ENCODE measurements at places on chromosomes 16 and 17.

- peak; percentile 79 for DNase-seq
These were observed 24.8 kb upstream of the MRPS23 start for GRCh38 chr17:57874434-57875289.

DNA sequence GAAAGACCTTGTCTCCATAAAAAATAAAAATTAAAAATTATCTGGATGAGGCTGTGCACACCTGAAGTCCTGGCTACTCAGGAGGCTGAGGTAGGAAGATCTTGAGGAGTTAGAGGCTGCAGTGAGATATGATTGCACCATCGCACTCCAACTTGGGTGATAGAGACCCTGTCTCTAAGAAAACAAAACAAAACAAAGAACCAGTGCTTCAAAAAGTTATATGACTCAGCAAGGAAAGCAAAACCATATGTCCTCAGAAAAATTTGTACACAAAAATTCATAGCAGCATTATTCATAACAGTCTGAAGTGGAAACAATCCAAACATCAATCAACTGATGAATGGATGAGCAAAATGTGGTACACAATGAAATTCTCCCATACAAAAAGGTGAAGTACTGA lies 48.9 kb downstream of the SLFN5 start:
- peak; percentile 82 for DNase-seq

GRCh38 chr17:48175692-48176470 lies 68.3 kb downstream of the SNX11 start:
- DNase-seq: peak; percentile 5

DNA sequence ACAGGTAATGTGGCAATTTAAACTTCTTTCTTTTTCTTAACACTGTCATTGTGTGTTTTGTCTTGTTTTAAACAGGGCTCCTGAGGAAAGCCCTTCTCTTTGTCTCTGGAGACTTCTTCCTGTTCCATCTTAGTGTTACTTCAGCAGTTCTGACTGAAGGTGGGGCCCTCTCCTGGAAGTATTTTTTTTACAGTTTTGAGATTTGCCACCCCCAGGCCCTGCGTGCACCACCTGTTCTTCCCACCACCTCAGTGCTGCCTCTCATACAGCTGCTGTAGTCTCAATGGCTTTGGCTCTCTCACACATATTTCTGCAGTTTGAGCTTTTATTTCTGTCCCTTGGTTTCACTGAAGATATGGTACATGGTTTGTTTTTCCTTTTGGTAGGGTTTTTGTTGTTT lies 52.5 kb upstream of the ALDH3A1 start:
- no peak for DNase-seq

- DNase-seq: no peak
These were observed 7.3 kb upstream of the TRPV2 start for GRCh38 chr17:16407911-16408588.

- DNase-seq: no peak
These were observed 64.5 kb upstream of the PLCG2 start for GRCh38 chr16:81714583-81714982.

DNA sequence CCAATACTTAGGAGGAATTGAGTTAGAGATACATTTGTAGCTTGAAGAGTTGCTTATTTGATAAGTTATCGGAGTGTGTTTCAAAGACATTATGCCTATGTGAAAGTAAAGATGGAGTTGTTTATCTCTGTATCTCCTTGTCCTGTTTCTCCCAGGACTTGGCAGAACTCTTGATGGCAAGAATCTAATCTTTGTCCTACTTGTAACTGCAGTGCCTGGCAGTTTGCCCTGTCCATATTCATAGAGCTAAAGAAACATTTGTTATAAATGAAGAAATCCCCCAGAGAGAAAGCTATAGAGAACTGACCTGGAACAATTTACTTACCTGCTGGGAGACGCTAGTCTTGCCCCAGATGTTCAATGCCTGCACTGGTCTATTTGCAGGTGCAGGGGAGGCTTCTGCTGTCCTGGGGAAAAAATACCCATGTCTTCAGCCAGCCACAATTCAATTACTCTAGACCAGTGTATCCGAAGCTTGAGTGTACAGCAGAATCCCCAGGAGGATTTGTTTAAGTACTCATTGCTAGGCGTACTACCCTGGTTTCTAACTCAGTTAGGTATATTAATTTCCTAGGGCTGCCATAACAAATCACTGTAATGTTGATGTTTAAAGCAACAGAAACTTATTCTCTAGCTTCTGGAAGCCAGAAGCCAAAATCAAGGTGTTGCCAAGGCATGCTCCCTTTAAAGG lies 410.0 kb upstream of the HSBP1 start:
- DNase-seq: no peak

DNA sequence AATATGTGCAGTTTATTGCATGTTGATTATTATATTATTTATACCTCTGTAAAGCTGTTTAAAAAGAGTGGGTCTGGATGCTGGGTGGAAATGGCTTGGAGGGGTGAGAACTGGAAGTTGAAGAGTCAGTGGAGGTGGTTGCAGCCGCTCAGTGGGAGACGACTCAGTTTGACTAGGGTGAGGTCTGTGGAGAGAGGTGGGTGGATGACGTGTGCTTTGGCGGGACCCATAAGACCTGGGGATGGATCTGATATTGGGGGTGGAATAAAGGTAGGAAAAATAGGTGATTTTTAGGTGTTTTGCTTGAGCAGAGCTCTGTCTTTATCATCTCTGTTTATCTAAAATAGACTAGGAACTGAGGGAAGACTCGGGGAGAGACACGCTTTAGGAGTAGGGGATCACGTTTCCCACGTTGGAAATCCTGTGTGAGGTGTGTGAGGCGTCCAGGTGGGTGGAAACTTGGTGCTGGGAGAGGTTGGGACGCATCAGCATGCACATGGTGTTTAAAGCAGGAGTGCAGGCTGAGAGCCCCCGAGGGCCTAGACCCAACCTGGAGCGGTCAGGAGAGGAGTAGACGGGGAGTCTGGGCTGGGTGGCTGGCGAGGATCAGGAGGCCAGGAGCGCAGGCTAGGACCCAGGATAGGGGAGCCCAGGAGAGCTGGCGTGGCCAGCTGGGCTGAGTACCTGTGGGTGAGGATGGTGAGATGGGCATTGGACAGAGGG lies 17.2 kb downstream of the NT5M start:
- no peak for DNase-seq

GRCh38 chr17:33936764-33937163 lies 318.3 kb upstream of the CCL2 start:
- no peak for DNase-seq

- no peak for DNase-seq
These were observed 28.3 kb downstream of the PLCD3 start for GRCh38 chr17:45104029-45104428.

GRCh38 chr17:39141294-39141693 lies 10.1 kb downstream of the PLXDC1 start:
- DNase-seq: no peak

GRCh38 chr16:75086688-75087374 lies 29.7 kb downstream of the LDHD start:
- DNase-seq: no peak

GRCh38 chr17:3903051-3903825 lies 10.4 kb upstream of the CAMKK1 start:
- DNase-seq: no peak

- no peak for DNase-seq
These were observed 30.9 kb upstream of the ZC3H18 start for GRCh38 chr16:88539261-88539651.

GRCh38 chr16:17053536-17054160 lies 417.1 kb downstream of the XYLT1 start:
- DNase-seq: no peak

GRCh38 chr16:19071811-19072777 lies 4.7 kb downstream of the COQ7 start:
- peak; percentile 32 for DNase-seq

DNA sequence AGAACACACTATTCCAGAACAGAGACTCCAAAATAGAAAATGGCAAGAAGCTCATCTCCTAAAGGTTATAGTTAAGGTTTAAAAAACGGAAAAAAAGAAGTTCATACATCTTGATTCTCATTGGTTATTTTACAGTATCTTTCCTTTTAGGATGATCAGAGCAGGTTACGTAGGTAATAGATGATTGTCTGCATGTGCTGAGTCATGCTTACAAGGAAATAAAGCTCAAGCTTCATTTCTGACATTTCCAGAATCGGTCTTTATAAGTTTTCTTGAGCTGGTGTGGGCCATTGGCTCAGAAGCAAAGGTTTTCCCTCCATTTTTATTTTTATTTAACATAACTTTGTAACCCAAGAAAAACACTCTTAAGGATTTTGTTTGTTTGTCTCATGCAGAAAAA lies 1030.3 kb upstream of the CDH8 start:
- no peak for DNase-seq

DNA sequence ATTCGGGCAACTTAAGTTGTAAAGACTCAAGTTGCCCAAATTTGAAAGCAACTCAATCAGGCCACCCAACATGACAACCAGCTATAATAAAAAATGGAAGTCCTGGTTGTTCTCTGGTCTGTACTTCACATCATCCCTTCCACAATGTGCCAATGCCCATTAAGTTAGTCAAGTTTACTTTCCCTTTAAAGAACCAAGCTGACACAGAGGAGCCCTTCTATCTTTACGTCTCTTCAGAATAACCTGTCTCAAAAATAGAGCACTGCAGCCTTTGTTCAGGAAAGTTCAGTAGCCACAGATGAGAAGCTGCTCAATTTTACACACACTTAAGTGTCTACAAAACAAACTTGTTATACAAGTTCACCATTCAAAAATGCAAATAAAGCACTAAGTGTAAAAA lies 75.1 kb upstream of the C17orf78 start:
- no peak for DNase-seq

All from fibroblast of the conjunctiva (primary cell).